Stimulated activated CD4-positive, alpha-beta T cell treated with anti-CD3 and anti-CD28 coated beads, Interleukin-1b, Interleukin-23, amount 100 ng/mL, for 1 hour (primary cell): ENCODE measurements at places on chromosomes 5 and 9.

DNA sequence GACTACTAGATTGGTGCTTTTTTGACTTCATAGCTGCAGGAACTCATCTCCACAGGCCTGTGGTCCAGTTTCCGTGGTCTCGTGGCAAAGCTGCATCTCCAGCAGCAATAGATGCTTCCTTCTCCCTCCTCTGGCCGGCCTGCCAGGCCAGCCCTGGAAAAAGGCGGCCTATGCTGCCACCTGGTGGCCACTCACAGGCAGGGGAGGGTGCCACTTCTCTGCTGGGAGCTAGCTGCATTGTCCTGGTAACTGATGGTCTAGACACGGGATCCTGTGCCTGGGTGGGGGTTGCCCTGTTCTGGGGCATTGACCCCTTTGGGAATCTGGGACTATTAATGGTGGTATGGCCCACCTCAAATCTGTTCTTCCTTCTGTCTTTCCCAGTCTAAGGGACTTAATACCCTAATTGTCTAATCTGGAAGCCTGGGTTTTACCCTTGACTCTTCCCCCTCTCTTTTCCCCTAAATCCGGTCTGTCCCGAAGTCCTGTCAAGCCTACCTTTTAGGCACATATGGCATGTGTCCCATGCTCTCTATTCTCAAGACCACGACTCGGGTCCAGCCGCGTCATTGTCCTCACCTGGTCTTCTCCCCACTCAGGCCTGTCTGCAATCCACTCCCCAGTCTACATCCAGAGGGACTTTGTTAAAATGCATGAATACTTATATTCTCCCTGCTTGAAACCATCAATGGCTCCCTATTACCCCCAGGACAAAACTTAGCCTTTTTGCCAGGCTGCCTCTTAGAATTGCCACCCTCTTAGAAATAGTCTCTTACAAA is 20.1 kb upstream of the PTGS1 start:
- DNase-seq: peak; percentile 21

GRCh38 chr5:38134810-38135209 is 123.5 kb upstream of the EGFLAM start:
- no peak for DNase-seq

- no peak for DNase-seq
Measured at GRCh38 chr5:171619196-171619595, 166.4 kb upstream of the SMIM23 start.

DNA sequence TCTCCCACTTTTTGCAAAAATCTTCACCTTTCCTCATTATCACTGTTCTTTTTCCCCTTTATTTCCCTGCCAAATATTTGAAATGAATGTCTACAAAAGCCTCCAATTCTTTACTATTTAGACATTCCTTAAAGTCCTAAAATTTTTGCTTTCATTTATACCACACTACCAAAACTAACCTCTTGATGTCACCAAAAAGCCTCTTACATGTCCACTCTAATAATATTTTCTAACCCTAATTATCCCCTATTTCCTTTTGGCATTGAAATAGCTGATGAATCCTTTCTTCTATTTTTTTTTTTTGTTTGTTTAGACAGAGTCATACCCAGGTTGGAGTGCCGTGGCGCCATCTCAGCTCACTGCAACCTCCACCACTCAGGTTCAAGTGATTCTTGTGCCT is 32.3 kb upstream of the NRG2 start:
- no peak for DNase-seq

GRCh38 chr9:121783111-121783510 is 131.7 kb downstream of the DAB2IP start:
- no peak for DNase-seq
